ENCODE measurements at places on chromosomes 2 and 18.

DNA sequence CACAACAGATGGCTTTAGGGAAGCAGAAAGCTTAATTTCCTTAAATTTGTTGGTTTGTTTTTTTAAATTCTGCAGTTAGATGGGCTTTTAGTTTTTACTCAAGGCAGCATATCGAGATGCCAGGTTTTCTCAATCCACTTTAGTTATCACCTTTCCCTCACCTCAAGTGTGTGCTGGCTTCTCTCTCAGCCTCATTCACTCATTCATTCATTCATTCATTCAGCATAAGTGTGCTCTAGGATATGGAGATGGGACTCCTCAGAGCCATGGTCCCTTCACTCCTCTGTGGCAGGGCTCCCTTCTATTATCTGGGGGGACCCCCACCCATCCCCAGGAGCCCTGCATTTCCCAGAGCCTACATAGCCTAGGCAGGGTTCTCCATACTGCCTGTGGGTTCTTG is 19.0 kb downstream of the VIL1 start:
- no peak for DNase-seq
- no peaks in the 10 kb centered on the region for H3K27me3 ChIP-seq

DNA sequence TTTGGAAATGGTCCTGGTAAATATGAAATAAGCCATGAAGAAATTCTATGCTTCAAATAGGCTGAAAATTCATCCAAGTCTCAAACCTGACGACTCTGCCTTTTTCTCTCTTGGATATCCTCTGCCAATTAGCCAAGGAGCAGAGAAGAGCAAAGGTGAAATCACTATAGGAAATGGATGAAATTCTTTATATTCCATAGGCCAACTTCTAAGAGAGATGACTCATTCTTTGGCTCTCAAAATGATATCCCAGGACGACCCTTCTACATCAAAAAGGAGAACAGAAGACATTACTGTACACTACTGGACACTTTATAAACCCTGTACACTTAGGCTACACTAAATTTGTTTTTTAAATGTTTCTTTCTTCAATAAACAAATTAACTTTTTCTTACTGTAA is 22.7 kb downstream of the PDE1A start:
- no peak for DNase-seq
- H3K27ac ChIP-seq = no peak overlapping the region
- no peaks in the 10 kb centered on the region for H3K27me3 ChIP-seq
- H3K4me1 ChIP-seq = no peaks in the 10 kb centered on the region

DNA sequence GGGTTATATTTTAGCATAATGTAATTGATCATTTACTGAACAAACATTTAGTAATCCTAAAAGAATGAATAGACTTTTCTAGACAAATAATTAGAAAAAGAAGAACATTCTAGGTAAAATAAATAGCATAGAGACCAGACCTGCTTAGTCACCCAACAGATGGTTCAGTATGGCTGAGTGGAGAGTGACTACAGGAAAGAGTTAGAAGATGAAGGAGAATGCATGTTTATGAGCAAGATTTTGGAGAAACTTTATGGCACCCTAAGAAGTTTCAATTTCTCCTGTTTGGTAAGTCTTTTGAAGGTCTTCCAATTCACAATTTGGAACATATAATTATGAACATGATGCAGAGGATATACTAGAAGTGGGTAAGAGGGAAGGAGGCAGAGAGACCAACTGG is 32.9 kb downstream of the FAP start:
- no peak for DNase-seq
- no peaks in the 10 kb centered on the region for H3K27me3 ChIP-seq
- H3K4me1 ChIP-seq = no peaks in the 10 kb centered on the region
- no peaks in the 10 kb centered on the region for H3K36me3 ChIP-seq
- no peak overlapping the region for H3K4me3 ChIP-seq

DNA sequence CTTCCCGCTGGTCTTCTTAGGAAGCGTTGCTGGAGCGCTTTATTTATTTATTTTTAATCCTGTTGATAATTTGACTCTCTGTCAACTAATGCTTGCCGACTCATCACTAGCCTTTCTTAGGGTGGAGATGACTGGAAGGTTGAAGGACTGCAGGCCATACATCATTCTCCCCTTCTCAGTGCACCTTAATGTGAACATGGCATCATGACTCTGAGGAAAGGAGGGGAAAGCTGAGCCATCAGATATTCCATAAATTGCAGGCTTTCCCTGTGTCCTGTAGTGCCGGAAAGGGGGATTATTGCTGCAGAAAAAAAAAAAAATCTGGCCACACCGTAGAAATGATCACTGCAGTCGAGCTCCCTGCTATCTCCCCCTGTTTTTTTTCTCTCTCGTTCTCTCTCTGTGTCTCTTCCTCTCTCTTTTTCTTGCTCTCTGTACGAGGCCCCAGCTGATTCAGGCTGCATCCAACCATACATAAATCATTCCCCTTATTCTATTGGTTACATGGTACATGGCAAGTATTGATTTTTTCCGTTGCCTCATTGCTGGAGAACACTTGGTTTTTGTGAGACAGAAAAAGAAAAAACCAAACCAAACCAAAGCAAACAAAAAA is 125.8 kb upstream of the EFEMP1 start:
- peaks cover 8% of the 10 kb centered on the region for H3K27me3 ChIP-seq
- H3K4me3 ChIP-seq = no peak overlapping the region
- H3K4me1 ChIP-seq = no peaks in the 10 kb centered on the region
- no peaks in the 10 kb centered on the region for H3K36me3 ChIP-seq

DNA sequence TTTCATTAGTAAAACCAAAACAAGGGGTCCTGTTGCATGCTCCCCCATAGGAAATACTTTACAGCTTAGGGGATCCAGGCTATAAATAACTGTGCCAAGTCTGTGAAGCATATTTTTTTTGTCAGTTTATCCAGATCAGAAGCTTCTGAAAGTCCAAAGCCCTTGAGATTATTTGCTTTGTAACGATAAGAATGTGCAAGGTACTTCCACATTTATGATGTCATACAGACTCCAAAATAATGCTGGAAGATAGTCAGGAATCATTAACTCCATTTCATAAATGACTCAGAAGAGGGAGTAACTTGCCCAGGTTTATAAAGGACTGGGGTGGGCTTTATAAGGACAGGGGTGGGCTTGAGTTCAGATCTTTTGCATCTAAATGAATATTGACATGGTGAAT is 29.3 kb downstream of the RDH14 start:
- peaks cover 9% of the 10 kb centered on the region for H3K27me3 ChIP-seq
- H3K4me3 ChIP-seq = no peak overlapping the region
- no peaks in the 10 kb centered on the region for H3K36me3 ChIP-seq
- H3K4me1 ChIP-seq = no peaks in the 10 kb centered on the region

DNA sequence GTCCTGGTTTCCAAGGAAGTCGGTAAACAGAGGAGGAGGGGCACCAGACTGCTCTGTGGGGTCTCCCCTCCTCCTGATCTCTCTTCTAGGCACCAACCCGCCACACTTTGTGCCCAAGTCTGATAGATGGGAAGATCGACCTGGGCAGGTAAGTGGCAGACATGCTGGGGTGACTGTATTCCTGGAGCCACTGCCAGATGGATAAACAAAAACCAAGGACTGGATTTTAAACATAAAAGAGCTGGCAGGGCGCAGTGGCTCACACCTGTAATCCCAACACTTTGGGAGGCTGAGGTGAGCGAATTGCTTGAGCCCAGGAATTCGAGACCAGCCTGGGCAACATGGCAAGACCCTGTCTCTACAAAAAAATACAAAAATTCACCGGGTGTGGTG is 181.2 kb downstream of the ANAPC1 start:
- no peak overlapping the region for H3K4me3 ChIP-seq
- H3K27me3 ChIP-seq = peaks cover 8% of the 10 kb centered on the region
- peaks cover 12% of the 10 kb centered on the region for H3K4me1 ChIP-seq
- no peaks in the 10 kb centered on the region for H3K36me3 ChIP-seq
- DNase-seq = no peak
